ENCODE measurements at places on chromosomes 2 and 18.
A peak's percentile ranks its signal among the peaks of the same experiment; 100 is the strongest.

- no peak for DNase-seq
These were observed 9.6 kb downstream of the COL6A3 start for GRCh38 chr2:237404413-237404812.

DNA sequence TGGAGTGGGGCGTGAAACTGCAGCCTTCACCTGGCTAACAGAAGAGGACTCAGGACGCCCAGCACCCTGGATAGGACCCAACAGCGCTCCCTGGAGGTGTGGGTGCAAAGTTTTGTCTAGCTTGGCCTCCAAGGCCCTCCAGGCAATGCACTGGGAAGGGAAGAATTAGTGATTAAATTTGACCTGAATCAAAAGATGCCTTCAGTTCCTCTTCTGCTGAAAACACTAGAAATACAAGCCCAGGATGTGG lies 779 bp upstream of the TRIB2 start:
- DNase-seq: peak; percentile 93

GRCh38 chr2:10452312-10452711 lies 4.2 kb upstream of the ODC1 start:
- DNase-seq: peak; percentile 97

DNA sequence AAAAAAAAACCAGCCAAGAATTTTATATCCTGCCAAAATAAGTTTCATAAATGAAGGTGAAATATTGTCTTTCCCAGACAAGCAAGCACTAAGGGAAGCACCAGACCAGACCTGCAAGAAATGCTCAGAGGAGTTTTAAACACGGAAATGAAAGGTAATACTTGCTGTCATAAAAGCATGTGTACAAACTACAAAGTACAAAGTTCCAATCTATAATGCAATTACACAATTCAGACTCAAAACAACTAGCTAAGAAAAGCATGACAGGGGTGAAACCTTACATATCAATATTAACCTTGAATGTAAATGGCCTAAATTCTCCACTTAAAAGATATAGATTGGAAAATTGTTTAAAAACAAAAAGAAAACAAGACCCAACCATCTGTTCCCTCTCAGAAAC lies 45.0 kb upstream of the ASXL3 start:
- no peak for DNase-seq

- no peak for DNase-seq
These were observed 322.8 kb downstream of the STK39 start for GRCh38 chr2:167924556-167924955.

DNA sequence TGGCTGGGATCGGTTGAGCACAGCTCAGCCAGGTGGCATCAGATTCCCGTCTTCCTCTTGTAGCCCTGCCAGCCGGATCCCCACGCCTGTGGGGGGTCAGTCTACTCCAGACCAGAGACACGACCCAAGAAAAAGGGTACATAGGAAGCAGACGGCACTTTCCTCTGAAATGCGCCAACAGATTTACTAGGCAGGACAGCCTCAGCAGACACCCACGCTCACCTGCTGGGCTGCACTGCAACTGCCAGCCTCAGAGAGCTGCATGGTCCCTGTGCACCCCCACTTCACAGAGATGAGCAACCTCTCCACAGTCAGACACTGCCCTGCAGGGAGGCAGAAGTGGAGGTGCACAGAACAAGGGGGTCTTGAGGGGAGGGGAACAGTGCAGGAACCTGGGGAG lies 75.7 kb upstream of the OTOS start:
- peak; percentile 53 for DNase-seq

GRCh38 chr2:162385536-162385935 lies 41.6 kb downstream of the GCA start:
- no peak for DNase-seq

GRCh38 chr2:97706112-97706511 lies 7.3 kb upstream of the ZAP70 start:
- DNase-seq: no peak

DNA sequence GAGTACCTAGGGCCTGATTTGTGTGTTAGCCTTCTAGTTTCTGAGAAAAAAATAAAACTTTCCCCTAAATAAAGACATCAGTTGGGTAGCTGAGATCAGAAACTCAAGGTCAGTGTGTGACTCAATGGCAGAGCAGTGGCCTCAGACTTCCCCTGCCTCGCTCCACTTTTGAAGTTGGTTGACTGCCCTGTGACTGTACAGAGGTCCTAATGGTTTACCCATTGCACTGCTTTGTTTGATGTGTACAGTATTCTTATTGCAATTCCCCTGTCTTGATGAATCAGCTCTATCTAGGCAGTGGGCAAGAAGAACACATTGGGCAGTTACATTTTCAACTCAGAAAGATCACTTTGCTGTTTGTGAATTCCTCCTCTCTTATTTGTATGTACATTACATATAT lies 315.7 kb downstream of the KCNS3 start:
- DNase-seq: no peak

GRCh38 chr18:58902961-58903360 lies 38.3 kb downstream of the ZNF532 start:
- DNase-seq: no peak

- no peak for DNase-seq
These were observed 190.1 kb upstream of the GLI2 start for GRCh38 chr2:120545521-120546047.

GRCh38 chr2:176746411-176746810 lies 466.2 kb upstream of the HNRNPA3 start:
- DNase-seq: no peak

- peak; percentile 78 for DNase-seq
These were observed 11.9 kb downstream of the NGEF start for GRCh38 chr2:233000886-233001750.

- DNase-seq: no peak
These were observed 51.8 kb upstream of the RAB6C start for GRCh38 chr2:129927696-129928095.

DNA sequence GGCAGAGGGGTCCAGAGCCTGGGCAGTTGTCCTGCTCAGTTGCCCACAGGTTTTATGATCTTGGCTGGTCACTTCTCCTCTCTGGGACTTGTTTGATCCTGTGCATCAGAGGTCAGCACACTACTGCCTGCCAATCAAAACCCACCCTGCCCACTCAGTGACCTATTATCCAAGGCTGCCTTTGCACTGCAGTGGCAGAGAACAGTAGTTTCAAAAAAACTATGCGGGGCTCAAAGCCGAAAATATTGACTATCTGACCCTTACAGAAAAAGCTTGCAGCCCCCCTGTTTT lies 218.2 kb downstream of the CYP26B1 start:
- no peak for DNase-seq

- DNase-seq: peak; percentile 98
These were observed 484 bp downstream of the ABCB6 start for GRCh38 chr2:219218217-219218731.

DNA sequence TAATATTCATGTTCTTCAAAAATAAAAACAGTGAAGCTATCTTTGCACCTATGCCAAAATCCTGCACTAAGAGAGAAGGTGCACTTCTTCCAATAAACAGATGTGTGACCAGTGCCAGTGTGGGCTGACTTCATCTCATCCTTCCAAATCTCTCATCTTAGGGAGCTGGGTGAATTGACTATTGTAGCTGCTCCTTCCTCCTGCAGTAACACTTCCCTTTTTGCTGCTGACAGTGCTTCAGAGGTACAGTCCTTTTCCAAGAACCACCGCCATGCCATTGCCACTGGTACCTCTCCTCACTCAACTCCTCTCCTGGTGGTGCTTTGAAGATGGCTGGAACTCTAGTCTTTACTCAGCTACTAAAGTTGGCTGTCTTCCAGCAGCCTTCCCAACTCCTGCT lies 42.1 kb upstream of the ARHGAP25 start:
- no peak for DNase-seq

DNA sequence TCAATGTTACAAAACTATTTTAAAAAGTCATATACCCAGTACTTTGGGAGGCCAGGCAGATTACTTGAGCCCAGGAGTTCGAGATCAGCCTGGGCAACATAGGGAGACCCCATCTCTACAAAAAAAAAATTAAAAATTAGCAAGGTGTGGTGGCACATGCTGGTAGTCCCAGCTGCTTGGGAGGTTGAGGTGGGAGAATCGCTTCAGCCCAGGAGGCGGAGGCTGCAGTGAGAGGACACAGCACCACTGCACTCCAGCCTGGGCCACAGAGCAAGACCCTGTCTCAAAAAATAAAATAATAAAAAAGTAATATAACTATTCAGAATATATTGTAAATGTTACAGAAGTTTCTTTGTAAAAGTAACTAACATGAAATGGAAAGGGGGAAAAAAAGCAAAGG lies 1.9 kb downstream of the PASK start:
- DNase-seq: no peak

DNA sequence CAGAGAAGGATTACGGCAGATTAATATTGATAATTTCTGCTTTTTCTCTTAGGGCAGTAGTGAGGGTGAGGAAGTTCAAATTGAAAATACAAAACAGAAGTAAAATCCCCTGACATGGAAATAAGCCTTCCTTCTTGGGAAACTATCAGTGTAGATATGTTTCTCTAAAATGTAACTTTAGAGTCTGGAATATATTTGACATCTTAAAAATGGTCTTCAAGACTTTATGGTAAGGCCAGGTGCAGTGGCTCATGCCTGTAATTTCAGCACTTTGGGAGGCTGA lies 33.0 kb downstream of the INPP5D start:
- no peak for DNase-seq

- DNase-seq: no peak
These were observed 827.6 kb downstream of the RNF144A start for GRCh38 chr2:7744827-7745226.

- no peak for DNase-seq
These were observed 66.4 kb downstream of the BABAM2 start for GRCh38 chr2:27956888-27957287.
